CD4-positive, alpha-beta T cell treated with Interleukin-4 for 4 hours (primary cell): ENCODE measurements at places on chromosomes 1 and 21.

DNA sequence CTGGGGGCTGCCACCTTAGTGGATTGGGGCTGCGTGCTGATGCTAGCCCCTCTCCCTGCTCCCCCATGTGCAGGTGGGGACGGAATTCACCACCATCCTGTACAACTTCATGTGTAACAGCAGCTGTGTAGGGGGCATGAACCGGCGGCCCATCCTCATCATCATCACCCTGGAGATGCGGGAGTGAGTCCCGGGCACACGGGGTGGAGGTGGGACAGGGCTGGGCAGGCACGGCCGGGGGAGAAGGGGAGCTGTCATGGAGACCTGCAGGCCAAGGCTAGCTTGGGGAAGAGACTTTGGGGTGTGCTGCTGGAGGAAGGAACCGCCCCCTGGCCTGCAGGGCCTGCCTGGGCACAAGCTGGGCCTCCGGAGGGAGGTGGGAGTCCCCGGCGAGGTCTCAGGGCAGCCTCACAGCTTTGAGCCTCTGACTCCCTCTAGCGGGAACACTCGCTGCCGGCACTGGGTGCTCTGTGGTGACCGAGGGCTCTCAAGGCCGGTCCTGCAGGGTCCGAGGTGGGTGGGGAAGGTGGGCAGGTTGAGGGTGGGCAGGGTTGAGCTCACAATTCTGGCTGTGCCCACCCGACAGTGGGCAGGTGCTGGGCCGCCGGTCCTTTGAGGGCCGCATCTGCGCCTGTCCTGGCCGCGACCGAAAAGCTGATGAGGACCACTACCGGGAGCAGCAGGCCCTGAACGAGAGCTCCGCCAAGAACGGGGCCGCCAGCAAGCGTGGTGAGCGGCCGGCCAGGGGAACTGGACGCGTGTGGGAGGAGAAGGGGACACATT lies 25.0 kb upstream of the CCDC27 start:
- no peak for DNase-seq

GRCh38 chr1:6071219-6071618 lies 25.5 kb downstream of the KCNAB2 start:
- DNase-seq, result no peak

GRCh38 chr1:64545118-64545843 lies 75.4 kb downstream of the CACHD1 start:
- DNase-seq, result peak; percentile 10

GRCh38 chr1:233673947-233674431 lies 60.1 kb downstream of the KCNK1 start:
- no peak for DNase-seq

DNA sequence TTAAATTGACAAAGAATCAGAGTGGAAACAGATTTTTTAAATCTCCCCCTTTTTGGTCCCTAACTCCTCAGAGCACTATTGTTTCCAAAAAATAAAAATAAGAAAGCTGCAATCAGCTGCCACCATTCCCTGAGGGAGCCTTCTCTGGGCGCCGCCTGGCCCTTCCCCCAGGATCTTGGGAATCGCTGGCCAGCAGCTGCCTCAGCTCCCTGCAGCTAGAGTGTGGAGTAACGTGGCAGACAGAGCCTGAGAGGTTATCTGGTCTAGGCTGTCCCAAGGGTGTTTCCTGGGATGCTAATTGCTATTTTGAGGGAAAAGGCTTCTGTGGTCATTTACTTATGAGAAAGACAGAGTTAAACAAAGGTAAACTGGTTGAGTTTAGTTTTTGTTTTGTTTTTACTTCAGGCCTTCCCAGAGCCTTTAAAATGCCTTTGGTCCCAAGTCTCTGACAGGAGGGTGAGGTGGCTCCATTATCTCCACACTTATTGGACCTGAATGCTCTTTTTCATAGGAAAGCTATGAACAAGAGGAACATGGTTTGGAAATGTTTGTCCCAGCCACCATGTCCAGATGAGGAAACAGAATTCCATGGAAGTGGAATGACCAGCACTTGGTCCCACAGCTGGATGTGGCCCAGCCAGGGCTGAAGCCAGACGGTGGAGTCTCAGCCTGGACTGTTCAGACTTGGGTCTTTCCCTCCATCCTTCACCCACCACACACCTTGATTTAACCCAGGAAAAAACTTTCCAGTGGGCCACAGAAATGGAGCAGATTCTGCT lies 14.1 kb upstream of the KIAA1614 start:
- DNase-seq, result no peak

DNA sequence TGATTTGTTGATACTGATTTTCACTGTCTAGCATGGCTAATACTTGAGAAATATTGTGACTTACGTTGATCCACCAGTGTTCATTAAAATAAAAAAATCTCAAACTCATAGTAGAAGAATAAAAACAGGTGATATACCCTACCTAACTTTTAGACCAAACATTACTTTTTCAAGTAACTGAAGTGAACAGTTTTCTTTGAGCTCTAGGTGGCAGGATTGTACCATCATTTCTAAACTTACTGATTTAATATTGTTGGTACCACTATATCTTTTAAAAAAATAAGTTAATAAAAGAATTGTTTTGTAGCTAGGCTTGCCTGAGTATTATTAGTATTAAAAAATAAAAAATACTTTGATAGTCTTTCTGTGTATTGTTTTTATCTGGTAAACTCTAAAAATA lies 21.5 kb downstream of the CDC73 start:
- peak; percentile 15 for DNase-seq

GRCh38 chr1:208008534-208008933 lies 97.6 kb upstream of the CD34 start:
- no peak for DNase-seq

DNA sequence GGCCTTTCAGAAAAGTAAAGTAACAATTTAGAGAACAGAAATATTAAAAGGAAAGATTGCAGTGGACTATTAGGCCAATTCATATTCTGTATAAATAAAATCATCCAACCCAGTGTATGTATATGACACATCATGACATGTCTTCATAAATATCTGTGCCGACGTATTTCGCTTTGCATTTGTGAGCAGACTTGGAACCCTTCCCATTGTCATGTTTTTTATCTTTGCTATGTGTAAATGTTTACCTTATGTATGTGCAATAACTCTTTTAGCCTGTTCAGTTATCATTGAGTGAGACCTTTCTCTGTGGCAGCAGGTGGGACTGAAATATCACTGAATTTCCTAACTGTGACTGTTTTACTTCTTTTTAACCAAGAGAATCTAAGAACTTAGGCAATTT lies 58.0 kb upstream of the FAM3B start:
- DNase-seq, result no peak

- DNase-seq, result no peak
Observed at GRCh38 chr1:46458190-46458589, 31.4 kb upstream of the DMBX1 start.

GRCh38 chr1:117365350-117366176 lies 1.7 kb upstream of the MAN1A2 start:
- DNase-seq, result no peak

- peak; percentile 34 for DNase-seq
Observed at GRCh38 chr1:205319081-205320018, 2.2 kb downstream of the NUAK2 start.

DNA sequence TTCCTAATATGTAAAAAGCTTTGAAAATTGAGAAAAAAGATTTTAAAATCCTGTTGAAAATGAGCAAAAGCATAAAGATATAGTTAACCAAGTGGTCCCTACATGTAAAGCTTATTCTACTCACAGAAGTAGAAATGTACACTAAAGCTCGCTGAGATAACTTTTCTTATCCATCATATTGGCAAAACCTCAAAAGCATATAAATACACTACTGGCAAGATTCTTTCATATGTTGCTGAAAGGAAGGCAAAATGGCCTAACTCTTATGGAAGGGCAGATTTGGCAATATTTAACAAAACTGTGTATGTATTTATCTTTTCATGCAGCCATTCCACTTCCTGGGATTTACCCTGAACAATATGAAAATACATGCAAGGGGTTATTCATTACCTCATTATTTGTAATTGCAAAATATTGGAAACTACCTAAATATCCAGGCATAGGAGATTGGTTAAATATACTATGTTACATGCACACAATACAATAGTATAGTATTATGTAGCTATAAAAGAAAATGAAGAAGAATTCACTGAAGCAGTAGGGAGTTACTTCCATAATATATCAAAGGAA lies 43.2 kb upstream of the LYPLAL1 start:
- DNase-seq, result no peak

GRCh38 chr1:158471920-158472319 lies at the start of gene OR10R2:
OR10R2 (plus strand) TSS chr1:158472220; CDS start chr1:158472326, 106 bp downstream.
- DNase-seq, result no peak

GRCh38 chr1:160713161-160713560 lies 1.5 kb upstream of the CD48 start:
- DNase-seq, result no peak

GRCh38 chr1:65762081-65762862 lies 30.4 kb upstream of the PDE4B start:
- DNase-seq, result no peak

DNA sequence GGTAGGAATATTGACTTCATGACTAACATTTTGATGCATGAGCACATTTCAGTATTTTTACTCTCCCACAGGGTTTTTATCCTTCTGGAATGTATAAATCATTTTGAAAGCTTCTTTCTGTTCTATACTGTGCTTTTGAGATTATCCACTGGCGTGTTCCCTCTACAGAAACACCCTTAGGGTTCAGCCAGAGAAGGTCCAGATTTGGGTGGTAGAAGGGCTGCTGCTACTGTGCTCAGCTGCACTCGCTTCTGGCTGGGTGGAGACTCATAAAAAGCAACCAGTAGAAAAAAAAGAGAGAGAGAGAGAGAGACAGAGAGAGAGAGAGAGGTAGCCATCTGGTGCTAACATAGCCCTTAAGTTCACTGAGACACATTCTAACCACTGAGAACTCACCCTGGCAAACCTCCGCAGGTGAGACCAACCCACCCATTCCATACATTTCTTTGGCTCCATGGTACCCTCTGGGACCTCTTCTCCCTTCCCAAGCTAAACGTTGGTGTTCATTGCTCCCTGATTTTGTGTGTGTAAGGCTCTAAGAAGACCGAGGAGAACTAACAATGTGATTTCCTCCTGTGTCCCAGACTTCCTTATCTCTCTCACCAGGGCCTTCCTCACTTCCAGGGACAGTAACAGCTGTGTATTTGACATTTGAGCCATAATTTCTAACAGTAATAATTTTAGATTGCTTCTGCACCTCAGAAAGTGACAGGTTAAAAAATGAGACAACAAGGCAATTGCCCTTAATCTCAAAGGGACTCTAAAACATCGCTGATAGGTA lies 7.2 kb downstream of the APCS start:
- no peak for DNase-seq

DNA sequence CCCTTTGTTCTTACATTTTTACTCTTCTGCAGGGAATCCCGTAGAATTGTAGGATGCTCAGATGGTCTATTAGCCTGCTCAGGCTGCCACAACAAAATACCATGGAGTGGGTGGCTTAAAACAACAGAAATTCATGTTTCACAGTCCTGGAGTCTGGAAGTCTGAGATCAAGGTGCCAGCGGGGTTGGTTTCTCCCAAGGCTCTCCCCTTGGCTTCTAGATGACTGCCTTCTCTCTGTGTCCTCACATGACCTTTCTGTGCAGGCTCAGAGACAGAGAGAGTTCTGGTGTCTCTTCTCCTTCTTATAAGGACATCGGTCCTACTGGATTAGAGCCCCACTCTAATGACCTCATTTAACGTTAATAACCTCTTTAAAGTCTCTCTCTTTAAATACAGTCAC lies 41.7 kb downstream of the HUNK start:
- no peak for DNase-seq

DNA sequence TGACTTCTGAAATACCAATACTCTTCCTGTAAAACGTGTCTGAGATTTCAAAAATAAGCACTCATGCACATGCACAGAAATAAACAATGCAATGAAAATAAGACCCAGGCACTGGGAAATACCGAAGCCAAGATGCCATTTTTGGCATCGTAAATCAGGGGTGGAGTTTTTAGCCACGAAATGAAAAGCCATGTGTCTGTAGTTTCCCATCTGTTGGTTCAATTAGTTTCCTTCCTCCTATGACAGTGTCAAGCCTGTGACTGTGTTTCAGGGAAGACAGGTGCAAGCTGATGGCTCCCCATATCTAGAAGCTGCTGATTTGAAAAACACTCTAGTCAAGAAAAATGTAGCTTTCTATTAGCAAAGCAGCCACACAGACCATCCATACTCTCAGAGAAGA lies 480.4 kb upstream of the CAMK1G start:
- DNase-seq, result no peak

- no peak for DNase-seq
Observed at GRCh38 chr1:46673749-46674182, 2.1 kb downstream of the TEX38 start.

DNA sequence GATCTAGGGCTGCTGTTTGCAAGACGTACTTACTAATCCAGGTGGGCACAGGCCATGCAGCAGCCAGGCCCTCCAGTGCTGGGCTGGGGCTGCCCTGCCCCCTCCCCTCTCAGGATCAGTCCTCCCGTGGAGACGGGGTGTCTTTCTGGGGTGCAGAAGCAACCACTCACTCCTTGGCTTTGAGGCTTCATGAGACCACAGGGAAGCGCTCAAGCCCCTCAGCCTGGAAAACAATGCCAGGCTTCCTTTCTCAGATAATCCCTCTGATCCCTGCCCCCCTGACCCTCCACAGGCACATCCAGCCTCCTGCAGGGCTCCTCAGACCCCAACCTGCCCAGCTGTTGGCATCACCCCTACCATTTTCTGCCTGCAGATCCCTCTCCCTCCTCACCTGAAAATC lies 13.9 kb upstream of the C2CD2 start:
- DNase-seq, result no peak

DNA sequence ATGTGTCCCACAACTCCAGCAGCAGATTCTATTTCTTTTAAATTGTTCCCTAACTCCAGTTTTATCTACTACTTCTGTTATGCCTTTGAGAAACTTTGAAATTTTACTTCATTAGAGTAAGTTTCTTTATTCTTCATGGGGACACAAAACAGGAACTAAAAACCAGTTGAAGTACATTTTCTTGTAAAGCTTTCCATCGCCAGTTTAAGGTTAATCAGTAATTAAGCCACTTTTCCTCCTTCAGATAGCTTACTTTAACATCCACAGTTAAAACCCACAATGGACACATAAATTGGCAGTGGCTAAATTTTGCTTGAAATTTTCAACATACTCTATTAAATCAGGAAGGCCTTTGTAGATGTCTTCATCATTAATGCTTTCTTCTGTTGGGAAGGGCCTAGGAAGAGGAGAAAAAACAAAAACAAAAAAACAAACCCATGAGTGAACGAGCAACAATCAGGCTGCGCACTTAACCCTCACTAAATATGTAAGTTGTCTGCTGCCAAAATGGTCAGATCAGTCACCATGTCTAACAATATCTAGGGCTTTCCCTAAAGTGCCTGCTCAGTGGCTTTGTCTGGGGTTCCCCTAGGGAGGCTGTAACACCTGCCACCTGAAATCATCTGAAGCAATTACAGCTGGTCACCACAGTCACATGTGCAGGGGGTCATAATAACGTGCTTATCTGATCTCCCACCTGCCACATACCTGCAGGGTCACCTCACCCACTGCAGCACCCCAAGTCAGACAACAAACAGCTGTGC lies 187.9 kb downstream of the VAV3 start:
- DNase-seq, result no peak

- no peak for DNase-seq
Observed at GRCh38 chr1:223344491-223344890, 19.5 kb downstream of the SUSD4 start.
